ENCODE measurements at places on chromosomes 1 and 21.

- DNase-seq, result no peak
Measured at GRCh38 chr1:241499910-241500309, 19.6 kb downstream of the FH start.

GRCh38 chr1:226881515-226882185, 11.2 kb downstream of the PSEN2 start:
- no peak for DNase-seq

DNA sequence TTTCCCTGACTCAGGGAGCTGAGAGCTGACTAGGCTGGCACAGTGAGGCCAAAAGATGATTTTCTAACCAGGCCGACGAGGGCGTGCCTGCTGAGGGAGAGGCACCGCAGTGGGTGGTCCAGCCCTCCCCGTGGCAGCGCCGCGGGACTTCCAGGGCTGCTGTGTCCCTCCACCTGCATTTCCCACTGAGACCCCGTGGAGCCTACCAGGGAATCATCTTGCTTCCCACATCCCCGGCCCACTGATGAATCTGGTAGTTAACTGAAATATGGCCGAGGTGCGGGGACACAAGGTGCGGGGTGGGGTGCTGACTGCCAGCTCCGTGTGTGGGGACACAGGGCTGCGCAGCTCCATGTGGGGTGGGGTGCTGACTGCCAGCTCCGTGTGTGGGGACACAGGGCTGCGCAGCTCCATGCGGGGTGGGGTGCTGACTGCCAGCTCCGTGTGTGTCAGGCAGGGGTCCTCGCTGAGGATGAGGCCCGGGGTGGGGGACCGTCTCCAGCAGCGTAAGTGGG, 10.4 kb downstream of the WRAP73 start:
- no peak for DNase-seq

DNA sequence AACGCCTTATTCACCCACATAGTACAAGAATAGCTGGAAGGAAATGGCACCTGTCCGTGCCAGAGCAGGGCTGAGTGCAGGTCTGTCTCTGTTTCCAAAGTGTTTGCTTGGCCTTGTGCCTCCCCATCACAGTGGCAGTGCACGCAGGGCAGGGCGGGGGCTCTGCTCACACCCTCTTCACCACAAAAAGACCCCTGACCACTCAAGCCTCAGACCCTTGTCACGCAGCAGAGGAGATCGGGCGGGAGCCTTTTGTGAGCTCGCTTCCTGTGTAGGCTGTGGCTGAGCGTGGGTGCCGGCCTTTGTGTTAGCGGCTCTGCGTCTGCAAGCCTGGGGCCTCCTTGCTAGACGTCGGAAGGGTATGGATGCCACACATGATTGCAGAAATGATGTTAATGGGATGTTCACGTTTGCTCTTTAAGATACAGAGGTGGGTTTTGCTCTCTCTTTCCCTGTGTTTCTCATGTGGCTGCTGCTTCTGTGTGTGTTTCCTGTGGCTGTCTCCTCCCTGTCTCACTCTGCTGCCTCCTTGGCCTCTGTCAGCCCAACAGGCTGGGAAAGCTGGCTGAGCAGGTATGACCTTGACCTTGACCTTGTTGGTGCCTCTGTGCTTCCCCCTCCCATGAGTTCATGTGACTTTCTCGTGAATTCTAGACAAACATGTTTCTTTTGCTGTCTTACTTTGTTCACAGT, 45.4 kb downstream of the S100B start:
- no peak for DNase-seq

DNA sequence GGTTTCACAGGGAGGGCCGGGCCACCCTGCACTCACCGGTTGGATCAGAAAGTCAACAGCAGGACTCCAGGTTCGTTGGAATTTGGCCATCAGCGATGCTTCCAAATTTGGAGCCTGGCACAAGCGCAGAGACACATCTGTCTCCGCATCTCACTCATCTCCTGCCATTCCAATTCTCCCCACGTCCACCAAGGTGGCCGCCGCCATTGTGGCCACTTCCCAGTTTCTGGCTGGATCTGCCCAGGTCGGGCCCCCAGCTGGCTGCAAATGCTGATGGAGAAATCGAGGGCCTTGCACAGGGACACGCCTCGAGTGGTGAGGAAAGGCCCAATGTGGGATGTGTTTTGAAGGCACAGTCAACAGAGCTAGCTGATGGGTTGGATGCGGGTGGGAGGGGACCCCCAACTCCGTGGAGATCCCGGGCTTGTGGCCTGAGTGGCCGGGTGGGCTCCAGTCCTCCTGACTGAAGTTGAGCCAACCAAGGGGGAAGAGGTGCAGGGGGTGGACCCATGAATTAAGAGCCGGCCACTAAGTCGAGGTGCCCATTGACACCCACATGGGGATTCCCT, 102.7 kb downstream of the CRYAA start:
- no peak for DNase-seq
